T-helper 17 cell (primary cell): ENCODE measurements at places on chromosomes 11 and 22. TPM values are rescaled to one million over a fixed set of nuclear protein-coding genes. Genes with fewer than 3 reads are reported as not detected.

DNA sequence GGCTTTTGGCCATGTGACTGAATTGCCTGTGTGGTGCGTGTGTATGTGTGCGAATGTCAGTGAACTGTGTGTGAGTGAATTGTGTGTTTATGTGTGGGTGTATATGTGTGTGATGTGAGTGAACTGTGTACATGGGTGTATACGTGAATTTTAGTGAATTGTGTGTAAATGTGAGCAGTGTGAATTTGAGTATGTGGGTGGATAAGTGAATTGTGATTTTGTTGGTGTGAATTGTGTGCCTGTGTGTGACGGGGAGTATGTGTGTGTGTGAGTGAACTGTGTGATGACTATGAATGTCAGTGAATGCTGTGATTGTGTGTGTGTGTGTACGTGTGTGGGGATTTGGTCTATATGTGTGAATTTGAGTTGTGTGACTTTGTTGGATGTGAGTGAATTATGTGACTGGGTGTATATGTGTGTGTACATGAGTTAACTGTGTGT, 3.5 kb downstream of the DDTL start:
- no peak for DNase-seq

C11orf87 gene
- not detected for total RNA-seq

GRCh38 chr11:20157728-20158127, 2.5 kb downstream of the DBX1 start:
- no peak for DNase-seq

- DNase-seq: peak; percentile 93
Measured at GRCh38 chr11:819943-820649, 1.4 kb downstream of the PNPLA2 start.

GRCh38 chr11:69674267-69674885, 777 bp downstream of the LTO1 start:
- no peak for DNase-seq

DNA sequence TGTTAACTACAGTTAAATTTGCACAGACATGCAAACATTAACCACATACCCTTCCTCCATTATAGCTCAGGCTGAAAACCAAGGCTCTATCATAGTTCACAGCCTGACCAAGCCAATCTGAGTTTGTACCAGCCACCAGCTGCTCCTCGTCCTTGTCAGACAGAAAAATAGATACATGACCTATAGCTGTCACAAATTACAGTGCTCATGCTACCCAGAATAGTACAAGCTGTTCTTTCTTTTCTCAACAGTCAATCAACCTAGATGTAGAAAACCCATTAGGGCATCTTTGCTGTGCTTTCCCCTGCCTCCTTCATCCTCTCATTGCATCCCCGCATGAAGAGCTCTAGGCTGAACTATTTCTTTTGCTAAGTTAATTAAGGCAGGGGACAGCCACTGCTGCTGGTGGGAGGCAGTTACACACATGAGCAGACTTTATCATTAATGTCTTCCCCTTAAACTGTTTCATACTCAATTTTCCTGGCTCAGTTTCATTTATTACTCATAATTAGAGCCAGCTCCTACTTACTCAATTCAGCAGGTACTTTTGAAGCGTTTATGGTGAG, 148.3 kb downstream of the TRPC6 start:
- DNase-seq: no peak

GRCh38 chr11:57788703-57789088, 27.1 kb downstream of the CTNND1 start:
- DNase-seq: no peak

- DNase-seq: no peak
Measured at GRCh38 chr11:1933416-1934334, 13.5 kb upstream of the MRPL23 start.

OR8B8 gene
- total RNA-seq: not detected
